ENCODE measurements at places on chromosomes 6 and 20.

DNA sequence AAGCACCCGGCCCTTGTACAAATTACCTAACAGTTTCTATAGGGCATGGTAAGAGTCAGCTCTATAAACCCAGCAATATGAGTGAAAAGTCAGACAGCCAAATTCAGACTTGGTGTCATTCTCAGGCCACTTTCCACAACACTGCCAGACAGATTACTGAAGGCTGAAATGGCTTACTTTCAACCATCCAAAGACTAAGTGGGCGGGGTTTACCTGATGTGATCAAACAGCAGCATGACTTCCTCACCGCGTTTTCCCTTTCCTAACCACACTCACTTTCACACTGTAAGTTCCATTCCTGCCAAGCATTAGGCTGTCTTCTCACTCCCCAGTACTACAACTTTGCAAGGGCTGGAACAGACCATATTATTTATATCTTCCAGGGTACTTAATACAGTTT lies 85.9 kb downstream of the SMLR1 start:
- no peak for DNase-seq

- no peak for DNase-seq
These were observed 22.1 kb upstream of the SNTA1 start for GRCh38 chr20:33465481-33466302.

DNA sequence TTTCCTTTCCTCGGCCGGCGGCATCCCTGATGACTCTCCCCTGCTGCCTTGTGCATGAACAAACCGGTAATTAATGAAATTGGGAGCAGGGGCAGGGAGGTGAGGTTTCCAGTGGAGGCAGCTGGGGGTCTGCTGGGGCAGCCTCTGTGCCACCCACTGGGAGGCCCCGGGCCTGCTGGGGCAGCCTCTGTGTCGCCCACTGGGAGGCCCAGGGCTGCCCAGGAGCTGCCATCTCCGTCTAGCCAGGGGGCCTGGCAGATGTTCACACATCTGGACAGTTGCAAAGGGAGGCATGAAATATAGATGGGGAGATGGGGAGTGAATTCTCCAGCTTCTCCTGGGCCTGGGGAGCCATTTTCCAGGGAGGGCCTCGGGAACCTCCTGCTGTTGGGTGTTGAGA lies 33.8 kb downstream of the TOX2 start:
- no peak for DNase-seq

- no peak for DNase-seq
These were observed 41.6 kb downstream of the KLHL32 start for GRCh38 chr6:96966100-96966499.

- no peak for DNase-seq
These were observed 65.6 kb downstream of the TMEM200A start for GRCh38 chr6:130431346-130431852.

DNA sequence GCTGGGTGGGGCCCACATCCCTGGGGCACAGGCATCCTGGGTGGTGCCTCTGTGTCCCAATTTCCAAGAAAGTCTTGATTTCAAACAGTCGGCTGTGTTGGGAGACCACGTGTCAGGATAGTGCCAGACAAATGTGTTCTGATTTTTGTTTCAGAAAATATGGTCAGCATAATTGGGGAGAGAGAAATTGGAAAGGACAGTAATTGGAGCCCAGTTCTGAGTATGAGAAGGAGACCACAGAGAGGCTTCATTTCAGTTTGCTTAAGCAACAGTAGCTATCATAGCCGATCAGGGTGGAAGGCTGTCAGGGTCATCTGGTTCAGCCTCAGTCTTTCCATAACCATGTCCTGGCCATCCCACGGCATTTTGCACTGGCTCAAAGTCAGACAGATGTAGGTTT lies 220.7 kb downstream of the CDC5L start:
- DNase-seq: no peak

DNA sequence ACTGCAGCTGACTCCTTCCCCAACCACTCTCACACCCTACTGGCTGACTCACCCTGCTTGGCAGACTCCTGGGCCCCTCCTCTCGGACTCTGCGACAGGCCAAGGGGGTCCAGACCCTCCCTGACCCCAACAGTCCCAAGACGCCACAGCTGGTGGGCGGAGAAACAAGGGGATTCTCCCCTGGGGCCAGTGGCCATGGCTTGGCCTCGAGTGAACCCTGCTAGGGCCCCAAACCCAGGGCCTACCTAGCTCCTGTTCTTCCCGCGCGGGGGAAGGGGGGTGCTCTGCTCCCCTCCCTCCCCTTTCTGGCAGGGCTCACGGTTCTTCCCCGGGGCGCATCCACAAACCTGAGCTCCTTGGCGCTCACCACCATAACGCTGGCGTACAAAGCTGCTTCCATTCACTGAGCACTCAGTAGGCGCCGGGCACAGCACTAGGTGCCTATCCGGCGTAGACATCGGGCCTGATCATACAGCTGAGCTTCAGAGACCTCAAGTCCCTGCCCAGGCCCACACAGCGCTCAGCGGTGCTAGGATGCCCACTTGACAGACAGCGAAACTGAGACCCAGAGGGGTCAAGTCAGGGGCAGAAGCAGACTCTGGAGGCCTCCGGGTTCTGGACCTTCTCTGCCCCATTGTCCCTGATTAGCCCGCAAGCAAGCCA lies 597 bp downstream of the ADA start:
- DNase-seq: no peak

DNA sequence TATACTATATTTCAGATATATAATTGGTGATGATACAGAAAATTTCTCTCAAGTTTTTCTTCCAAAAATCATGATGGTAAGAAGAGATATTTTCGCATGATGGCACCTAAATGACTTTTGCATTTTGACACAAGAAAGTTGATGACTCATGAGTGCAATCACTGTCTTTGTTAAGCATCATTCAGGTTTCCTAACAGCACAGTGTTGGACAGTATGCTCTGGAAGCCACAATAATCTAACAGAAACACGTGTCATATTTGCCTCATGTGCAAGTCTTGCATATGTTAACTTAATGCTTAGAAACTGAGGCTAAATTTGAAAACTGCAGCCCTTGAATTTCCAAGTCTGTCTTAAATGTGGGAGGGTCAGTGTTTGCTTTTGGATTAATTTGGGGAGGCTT lies 533.5 kb downstream of the LMBRD1 start:
- DNase-seq: no peak

DNA sequence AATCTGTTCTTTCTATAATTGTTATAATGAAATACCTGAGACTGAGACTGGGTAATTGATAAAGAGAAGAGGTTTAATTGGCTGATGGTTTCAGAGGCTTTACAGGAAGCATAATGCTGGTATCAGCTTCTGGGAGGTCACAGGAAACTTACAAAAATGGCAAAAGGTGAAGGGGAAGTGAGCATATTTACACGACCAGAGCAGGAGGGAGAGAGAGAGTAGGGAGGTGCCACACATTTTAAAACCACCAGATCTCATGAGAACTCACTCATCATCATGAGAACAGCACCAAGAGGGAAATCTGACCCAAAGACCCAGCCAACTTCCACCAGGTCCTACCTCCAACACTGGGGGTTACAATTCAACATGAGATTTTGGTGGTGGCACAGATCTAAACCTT lies 2.6 kb upstream of the SIRPB1 start:
- peak; percentile 50 for DNase-seq

DNA sequence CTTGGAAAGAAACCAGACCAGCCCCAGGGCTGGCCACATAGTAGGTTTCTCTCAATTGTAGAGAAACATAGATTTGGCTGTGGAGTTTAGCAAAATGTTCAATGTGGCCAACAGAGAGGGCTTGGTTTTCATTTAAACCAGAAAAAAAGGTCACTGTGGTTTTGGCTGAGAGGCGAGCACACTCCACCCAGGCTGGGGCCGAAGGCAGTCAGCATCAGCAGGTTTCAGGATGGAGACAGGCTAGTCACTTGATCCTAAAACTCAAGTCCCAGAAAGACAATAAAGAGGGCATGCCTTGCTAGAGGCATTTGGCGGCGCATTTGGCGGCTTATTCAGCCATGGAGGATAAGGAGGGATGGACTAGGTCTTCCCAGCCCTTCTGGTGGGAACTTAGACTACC lies 73.1 kb downstream of the PRND start:
- DNase-seq: no peak

DNA sequence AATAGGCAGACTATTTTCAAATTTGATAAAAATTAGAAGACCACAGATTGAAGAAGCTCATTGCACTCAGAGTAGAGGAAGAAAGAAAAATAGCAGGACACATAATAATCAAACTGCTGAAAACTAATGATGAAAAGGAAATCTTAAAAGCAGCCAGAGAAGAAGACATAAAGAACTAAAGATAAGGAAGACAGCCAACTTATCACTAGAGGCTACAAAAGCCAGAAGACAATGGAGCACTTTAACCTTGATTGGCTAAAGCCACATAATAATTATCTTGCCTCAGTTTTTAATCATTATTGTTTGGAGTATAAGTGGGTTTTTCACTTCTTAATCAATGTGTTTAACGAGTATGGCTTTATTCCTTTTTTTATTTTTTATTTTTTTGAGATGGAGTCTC lies 397.6 kb downstream of the RNF144B start:
- DNase-seq: no peak

- no peak for DNase-seq
These were observed 5.3 kb upstream of the TNFAIP3 start for GRCh38 chr6:137861550-137862337.

DNA sequence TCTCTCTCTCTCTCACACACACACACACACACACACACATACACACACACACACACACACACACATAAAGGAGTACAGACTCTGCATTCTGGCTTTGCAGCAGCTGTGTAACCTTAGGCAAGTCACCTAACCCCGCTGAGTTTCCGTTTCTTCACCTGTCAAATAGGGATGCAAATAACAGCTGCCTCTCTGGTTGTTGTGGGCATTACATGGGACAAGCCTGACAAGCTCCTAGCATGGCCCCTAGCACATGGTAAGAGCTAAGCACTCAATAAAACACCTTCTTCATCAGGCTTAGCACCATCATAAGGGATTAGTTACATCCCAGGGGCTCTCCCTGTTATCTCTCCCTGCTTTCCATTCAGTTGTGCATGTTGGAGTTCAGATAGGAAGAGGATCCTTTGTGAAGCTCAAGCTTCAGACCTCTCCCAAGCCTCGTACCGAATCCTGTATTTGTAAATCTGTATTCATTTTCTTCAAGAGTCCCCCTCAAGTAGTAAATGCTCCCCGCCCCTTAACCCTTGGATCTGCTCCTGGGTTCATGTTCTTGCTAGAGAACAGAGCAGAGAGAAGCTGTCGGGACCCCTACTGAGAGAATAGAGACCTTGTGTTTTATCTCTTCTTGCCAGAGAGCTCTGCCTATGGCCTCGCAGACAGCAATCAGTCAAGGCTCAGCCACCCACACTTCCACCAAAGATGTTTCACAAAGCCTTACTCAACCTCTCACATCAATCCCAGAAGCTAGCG lies 2.2 kb downstream of the SLC13A3 start:
- DNase-seq: no peak

- peak; percentile 16 for DNase-seq
These were observed 198.7 kb downstream of the RIMS1 start for GRCh38 chr6:72084992-72085569.

DNA sequence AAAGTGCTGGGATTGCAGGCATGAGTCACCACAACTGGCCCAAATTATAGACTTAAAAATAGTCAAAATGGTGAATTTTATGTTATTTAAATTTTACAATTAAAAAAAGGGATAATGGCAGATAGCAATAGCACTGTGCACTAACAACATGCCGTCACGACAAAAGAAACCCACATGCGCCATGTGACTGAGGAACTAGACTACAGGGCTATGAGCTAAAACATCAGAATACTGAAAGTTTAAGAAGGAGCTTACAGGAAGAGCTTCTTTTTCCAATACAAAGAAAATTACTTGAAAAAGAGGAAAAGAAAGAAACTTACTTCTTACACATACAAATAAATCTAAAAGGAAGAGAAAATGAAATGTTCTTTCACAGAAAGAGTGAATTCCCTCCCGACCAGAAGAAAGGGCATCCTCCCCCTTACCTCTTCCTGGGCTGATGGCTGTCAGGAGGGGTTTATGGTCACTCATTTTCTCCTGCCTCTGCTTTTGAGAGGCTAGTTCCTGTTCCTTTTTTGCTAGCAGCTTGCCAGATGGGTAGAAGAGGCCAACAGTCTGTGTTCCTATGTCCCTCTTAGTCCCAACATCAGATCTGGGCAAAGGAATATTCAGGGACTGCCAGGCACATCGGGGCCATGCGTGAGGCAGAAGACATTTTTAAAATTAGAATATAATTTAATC lies 54.5 kb downstream of the DZANK1 start:
- peak; percentile 65 for DNase-seq

DNA sequence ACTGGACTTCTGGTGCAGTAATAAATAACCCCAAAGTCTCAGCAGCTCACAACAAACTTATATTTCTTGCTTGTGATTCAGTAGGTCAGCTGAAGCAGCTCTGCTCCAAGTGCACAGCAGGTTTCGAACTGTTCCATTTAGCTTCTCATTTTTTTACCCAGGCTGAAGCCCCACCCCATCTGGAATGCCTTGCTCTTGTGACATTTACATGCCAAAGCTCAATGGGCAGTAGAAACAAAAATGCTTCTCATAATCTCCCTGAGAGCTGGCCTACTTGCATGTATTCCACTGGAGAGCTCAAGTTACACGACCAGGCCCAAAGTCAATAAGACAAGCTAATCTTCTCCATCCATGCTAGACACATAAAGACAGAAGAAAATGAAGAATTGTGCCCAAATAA lies 165.2 kb downstream of the HAO1 start:
- DNase-seq: no peak

GRCh38 chr6:106152952-106153351 lies 66.8 kb downstream of the PRDM1 start:
- DNase-seq: no peak

DNA sequence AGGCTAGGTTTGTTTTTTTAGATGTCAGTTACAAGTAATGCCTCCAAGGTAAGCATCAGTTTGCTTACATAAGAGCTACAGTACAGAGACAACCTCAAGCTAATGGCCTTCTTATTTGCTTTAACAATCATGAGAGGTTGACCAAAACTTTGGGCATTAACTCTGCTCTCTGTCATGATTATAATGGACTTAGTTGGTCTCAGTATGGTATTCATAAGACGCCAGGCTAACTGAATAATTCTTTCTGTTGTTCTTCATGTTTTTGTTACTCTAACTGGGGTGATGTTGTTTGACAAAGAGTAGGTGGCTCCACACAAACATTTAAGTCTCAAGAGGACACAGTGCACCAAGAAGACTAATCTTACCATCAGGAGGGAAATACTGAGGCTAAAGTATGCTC lies 9.8 kb downstream of the CST9 start:
- no peak for DNase-seq

GRCh38 chr20:63969838-63970713 lies at the start of gene ZNF512B:
Gene ZNF512B (minus strand): TSS chr20:63969930. CDS start chr20:63967950, 1,980 bp downstream.
- no peak for DNase-seq

DNA sequence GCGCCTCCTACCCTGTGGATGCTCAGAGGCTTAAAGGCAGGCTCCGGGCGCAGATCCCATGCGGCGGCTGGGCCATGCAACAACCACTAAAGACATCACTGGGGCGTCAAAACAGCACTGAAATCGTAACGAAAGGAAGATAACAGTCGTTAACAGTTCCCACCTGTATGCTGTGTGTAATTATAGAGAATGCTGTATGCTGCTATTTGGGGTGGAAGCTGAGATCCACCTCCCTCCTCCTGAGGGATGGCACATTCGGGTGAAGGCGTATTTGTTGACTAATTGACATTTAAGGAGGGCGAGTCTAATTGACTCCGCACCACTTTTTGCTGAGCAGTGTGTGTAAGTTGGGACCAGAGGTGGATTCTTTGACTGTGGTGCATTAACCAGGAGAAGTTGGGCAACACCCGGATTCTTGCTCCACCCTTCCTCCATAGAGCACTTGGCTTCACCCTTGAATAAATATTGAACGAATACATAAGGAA lies 687 bp downstream of the SLC35A1 start:
- peak; percentile 67 for DNase-seq

GRCh38 chr6:41460742-41461336 lies 85.3 kb upstream of the FOXP4 start:
- no peak for DNase-seq
